Bronchial smooth muscle cell (primary cell): ENCODE measurements at places on chromosomes 13 and 19. TPM values are rescaled to one million over a fixed set of nuclear protein-coding genes. Genes with fewer than 3 reads are reported as not detected.

SLC10A2 gene
- not detected in 2 replicates for total RNA-seq

CYP4F2 gene
- not detected in 2 replicates for total RNA-seq

ZNF260 gene
- 6.9 and 12.6 TPM in 2 replicates for total RNA-seq

TCF3 gene
- 33.4 and 49.2 TPM in 2 replicates for total RNA-seq

CCL25 gene
- 0.16 TPM in 1 of 2 replicates, not detected in the other for total RNA-seq

UPF3A gene
- total RNA-seq: 18.0 and 26.2 TPM in 2 replicates
